ENCODE measurements at places on chromosomes 5 and 9.

- no peak overlapping the region for H3K4me3 ChIP-seq
- no peaks in the 10 kb centered on the region for H3K36me3 ChIP-seq
- peak overlapping the region; percentile 45 for H3K27ac ChIP-seq
Measured at GRCh38 chr9:136091582-136092352, 3.3 kb downstream of the NACC2 start.

DNA sequence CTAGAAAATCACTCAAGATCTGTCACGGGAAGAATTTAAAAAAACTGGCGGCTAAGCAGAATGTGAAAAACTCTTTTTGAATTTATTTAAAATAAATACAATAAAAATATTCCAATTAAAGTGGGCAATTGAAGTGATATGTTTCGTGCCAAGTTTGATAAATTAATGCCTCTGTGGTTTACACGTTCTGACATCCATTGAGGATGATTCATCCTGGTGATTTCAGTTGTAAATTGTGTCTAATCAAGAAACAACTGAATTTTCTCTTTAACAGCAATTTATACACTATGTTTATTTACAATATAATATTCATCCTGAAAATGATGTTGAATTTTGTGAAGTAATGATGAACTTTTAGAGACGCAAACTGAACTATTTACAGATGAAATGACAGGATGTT is 21.0 kb upstream of the OSMR start:
- no peaks in the 10 kb centered on the region for H3K36me3 ChIP-seq
- DNase-seq, result no peak
- H3K4me3 ChIP-seq, result no peak overlapping the region
- no peak overlapping the region for H3K27ac ChIP-seq
- H3K4me1 ChIP-seq, result no peaks in the 10 kb centered on the region

- H3K27ac ChIP-seq, result no peak overlapping the region
- no peaks in the 10 kb centered on the region for H3K27me3 ChIP-seq
- no peaks in the 10 kb centered on the region for H3K36me3 ChIP-seq
- H3K4me1 ChIP-seq, result peaks cover 5% of the 10 kb centered on the region
- no peak for DNase-seq
Measured at GRCh38 chr5:2674456-2674855, 77.0 kb downstream of the IRX2 start.

DNA sequence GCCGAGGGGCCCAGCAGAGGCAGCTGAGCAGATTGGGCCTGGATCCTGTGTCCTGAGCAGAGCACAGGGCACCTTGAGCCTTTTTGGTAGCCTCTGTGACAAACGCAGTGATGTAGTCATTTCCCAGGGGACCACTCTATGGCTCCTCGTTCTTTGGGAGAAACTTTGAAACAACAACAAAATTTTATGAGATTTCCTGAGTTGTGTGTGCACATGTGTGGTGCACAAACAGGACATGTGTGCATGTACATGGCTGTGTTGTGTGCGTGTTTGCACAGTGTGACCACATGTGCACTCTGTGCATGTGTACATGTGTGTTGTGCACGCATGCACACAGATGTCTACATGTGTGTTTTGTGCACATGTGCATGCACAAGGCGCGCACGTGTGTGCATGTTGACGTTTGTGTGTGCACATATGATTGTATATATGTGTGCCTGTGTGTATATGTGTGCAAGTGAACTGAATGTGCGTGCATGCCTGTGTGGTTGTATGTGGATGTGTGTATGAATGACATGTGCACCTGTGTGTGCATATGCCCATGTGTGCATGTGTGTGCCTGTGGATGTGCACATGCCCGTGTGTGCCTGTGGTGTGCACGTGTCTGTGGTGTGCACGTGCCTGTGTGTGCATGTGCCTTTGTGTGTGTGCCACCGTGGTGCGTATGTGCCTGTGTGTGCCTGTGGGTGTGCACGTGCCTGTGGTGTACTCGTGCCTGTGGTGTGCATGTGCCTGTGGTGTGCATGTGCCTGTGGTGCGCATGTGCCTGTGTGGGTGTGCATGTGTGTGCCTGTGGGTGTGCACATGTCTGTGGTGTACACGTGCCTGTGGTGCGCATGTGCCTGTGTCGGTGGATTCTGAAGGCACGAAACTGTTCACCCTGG is 221.6 kb downstream of the CACNA1B start:
- H3K27ac ChIP-seq, result no peak overlapping the region
- no peaks in the 10 kb centered on the region for H3K36me3 ChIP-seq
- DNase-seq, result no peak
- H3K4me1 ChIP-seq, result no peaks in the 10 kb centered on the region
- H3K27me3 ChIP-seq, result no peaks in the 10 kb centered on the region

- no peak overlapping the region for H3K4me3 ChIP-seq
- peaks cover 3% of the 10 kb centered on the region for H3K36me3 ChIP-seq
- no peaks in the 10 kb centered on the region for H3K27me3 ChIP-seq
- peak; percentile 48 for DNase-seq
Measured at GRCh38 chr9:27353474-27354229, 56.7 kb upstream of the EQTN start.

GRCh38 chr9:126809068-126809467 is 4.2 kb downstream of the ZBTB43 start:
- H3K27me3 ChIP-seq, result no peaks in the 10 kb centered on the region
- no peak overlapping the region for H3K27ac ChIP-seq
- peaks cover 12% of the 10 kb centered on the region for H3K36me3 ChIP-seq
- peaks cover 4% of the 10 kb centered on the region for H3K4me1 ChIP-seq
- no peak overlapping the region for H3K4me3 ChIP-seq

- no peaks in the 10 kb centered on the region for H3K36me3 ChIP-seq
- no peak overlapping the region for H3K27ac ChIP-seq
- H3K4me1 ChIP-seq, result no peaks in the 10 kb centered on the region
- no peak overlapping the region for H3K4me3 ChIP-seq
- H3K27me3 ChIP-seq, result no peaks in the 10 kb centered on the region
- no peak for DNase-seq
Measured at GRCh38 chr5:93794954-93795353, 53.6 kb upstream of the POU5F2 start.

GRCh38 chr9:117375956-117376355 is 38.9 kb downstream of the ASTN2 start:
- H3K4me1 ChIP-seq, result peaks cover 5% of the 10 kb centered on the region
- no peaks in the 10 kb centered on the region for H3K27me3 ChIP-seq
- no peak overlapping the region for H3K27ac ChIP-seq
- H3K4me3 ChIP-seq, result no peak overlapping the region

GRCh38 chr5:82365744-82366228 is 87.6 kb upstream of the RPS23 start:
- H3K4me1 ChIP-seq, result no peaks in the 10 kb centered on the region
- H3K4me3 ChIP-seq, result no peak overlapping the region
- H3K27me3 ChIP-seq, result no peaks in the 10 kb centered on the region
- no peaks in the 10 kb centered on the region for H3K36me3 ChIP-seq

- no peak for DNase-seq
- H3K4me3 ChIP-seq, result no peak overlapping the region
- H3K36me3 ChIP-seq, result no peaks in the 10 kb centered on the region
- peak overlapping the region; percentile 33 for H3K27ac ChIP-seq
- peaks cover 6% of the 10 kb centered on the region for H3K4me1 ChIP-seq
- no peaks in the 10 kb centered on the region for H3K27me3 ChIP-seq
Measured at GRCh38 chr9:69877852-69878514, 57.4 kb downstream of the CFAP95 start.

DNA sequence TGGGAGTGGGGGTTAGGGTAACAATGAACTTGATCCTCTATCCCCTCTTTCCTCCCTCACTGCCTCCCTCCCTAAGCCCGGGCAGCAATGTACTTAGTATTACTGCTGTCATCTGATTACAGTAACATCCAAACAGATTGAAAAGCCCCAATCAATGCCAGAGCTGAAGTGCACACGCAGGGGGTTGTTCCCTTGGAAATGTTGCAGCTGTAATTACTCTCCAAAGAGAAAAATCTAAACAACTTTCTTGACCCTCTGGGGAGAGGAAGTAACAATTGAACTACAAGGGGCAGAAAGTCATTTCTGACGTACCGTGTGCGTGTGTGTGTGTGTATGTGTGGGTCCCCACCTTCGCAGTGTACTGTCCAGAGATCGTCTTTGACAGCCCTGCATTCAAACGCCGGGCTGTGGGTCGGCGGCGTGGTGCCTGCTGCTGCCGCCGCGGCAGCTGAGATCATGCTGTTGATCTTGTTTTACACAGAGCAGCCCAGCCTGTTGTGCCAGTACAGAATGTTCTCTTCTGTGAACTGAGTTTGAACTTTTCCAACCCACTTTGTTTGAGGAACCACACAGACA is 66.0 kb upstream of the KLF9 start:
- DNase-seq, result no peak
- H3K4me3 ChIP-seq, result no peak overlapping the region
- no peaks in the 10 kb centered on the region for H3K27me3 ChIP-seq
- H3K4me1 ChIP-seq, result peaks cover 10% of the 10 kb centered on the region

DNA sequence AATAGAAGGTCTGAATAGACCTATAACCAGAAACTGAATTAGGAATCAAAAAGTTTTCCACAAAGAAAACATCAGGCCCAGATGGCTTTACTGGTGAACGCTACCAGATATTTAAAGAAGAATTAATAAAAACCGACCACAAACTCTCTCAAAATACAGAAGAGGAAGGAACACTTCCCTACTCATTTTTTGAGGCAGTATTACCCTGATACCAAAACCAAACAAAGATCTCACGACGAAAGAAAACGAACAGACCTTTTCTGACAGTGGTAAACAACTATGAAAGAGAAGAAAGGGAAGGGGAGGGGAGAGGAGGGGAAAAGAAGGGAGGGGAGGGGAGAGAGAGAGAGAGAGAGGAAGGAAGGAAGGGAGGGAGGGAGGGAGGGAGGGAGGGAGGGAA is 13.5 kb downstream of the B4GALT1 start:
- H3K4me1 ChIP-seq, result peaks cover 5% of the 10 kb centered on the region
- H3K27ac ChIP-seq, result no peak overlapping the region
- H3K36me3 ChIP-seq, result no peaks in the 10 kb centered on the region
- no peak overlapping the region for H3K4me3 ChIP-seq
- DNase-seq, result no peak

DNA sequence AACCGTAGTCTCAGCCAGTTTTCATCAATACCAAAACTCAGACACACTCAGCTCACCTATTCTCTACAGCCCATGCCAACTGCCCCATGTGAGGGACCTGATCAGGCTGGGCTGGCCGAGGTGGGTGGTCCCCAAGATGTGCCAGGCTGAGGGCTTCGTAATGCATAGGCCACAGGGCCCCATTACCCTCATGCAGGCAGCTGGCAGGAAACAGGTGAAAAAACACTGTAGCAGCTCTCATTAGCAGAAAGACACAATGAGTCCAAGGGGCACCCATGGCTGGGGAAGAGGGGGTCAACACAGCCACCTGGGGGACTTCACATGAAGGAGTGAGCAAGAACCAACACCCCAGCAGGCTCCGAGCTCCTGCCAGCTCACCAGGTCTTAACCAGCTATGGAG is 8.2 kb downstream of the IPPK start:
- peaks cover 6% of the 10 kb centered on the region for H3K4me1 ChIP-seq
- DNase-seq, result no peak
- no peaks in the 10 kb centered on the region for H3K36me3 ChIP-seq
- H3K27me3 ChIP-seq, result no peaks in the 10 kb centered on the region
- H3K4me3 ChIP-seq, result no peak overlapping the region
- no peak overlapping the region for H3K27ac ChIP-seq

- H3K27ac ChIP-seq, result no peak overlapping the region
- H3K4me3 ChIP-seq, result no peak overlapping the region
- H3K36me3 ChIP-seq, result 0 out of 2 replicates have a peak, but pooled peaks cover 2% of the 10 kb centered on the region
- no peak for DNase-seq
Measured at GRCh38 chr9:114394523-114395333, 6.9 kb upstream of the AKNA start.

- H3K36me3 ChIP-seq, result no peaks in the 10 kb centered on the region
- H3K4me1 ChIP-seq, result peaks cover 21% of the 10 kb centered on the region
- H3K27me3 ChIP-seq, result no peaks in the 10 kb centered on the region
- no peak overlapping the region for H3K4me3 ChIP-seq
- DNase-seq, result peak; percentile 45
Measured at GRCh38 chr5:674630-675011, 18.5 kb downstream of the TPPP start.

DNA sequence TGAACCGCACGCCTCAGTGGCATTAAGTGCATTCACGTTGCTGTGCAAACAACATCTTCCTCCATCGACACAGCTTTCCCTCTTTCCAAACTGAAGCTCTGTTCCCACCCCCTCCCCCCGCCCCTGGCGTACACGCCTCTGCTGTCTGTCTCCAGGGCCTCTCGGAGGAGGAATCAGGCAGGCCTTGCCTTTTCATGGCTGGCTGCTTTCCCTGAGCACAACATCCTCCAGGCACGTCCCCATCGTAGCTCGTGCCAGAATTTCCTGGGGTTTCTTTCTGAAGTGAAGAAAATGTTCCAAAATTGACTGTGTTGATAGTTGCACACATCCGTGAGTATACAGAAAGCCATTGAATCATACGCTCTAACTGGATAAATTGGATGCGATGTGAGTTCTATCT is 22.3 kb upstream of the TMEM250 start:
- H3K27me3 ChIP-seq, result no peaks in the 10 kb centered on the region
- no peak for DNase-seq
- H3K4me3 ChIP-seq, result no peak overlapping the region
- H3K27ac ChIP-seq, result no peak overlapping the region
- H3K4me1 ChIP-seq, result peaks cover 18% of the 10 kb centered on the region
- no peaks in the 10 kb centered on the region for H3K36me3 ChIP-seq

- H3K36me3 ChIP-seq, result no peaks in the 10 kb centered on the region
- no peaks in the 10 kb centered on the region for H3K4me1 ChIP-seq
- no peak overlapping the region for H3K27ac ChIP-seq
- no peak for DNase-seq
- no peak overlapping the region for H3K4me3 ChIP-seq
- H3K27me3 ChIP-seq, result no peaks in the 10 kb centered on the region
Measured at GRCh38 chr9:24561957-24562356, 16.3 kb upstream of the IZUMO3 start.

DNA sequence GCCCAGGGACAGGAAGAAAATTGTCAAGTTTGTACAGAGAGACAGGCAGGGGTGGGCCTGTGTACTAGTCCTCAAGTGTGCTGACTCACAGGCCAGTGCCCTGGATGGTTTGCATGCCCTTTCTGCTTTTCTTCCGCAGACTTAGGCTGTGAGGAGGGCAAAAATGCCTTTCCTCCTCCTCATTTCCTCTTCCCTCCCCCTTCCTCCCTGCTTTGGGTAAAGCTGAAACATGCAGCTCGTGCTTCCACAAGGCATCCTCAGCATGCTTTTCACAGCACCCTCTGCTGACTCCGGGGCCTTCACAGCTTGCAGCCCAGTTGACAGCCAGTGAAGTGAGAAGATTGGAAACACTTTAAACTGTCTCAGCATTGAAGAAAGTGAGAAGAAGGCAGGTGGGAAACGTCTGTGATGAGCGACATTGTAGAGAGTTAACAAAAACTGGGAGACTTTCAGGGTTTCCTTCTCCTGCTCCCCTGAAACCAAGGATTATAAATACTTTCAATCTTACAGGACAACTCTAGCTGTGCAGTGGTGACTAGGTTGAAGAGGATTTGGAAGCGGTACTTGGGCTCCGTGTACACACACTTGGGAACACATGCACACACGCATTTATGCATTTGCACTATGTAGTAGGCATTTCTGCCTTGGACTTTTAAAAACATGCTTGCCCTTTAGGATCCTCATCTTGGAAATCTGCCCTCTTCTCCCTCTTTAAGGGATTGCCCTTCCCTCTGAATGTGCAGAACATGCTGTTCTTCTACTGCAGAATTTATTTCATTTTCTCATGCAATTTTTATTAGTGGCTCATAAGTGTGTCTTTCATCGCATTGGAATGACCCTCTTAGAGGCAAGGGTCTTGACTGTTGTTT is 138.8 kb downstream of the GRIA1 start:
- H3K4me3 ChIP-seq, result no peak overlapping the region
- no peak overlapping the region for H3K27ac ChIP-seq
- peaks cover 7% of the 10 kb centered on the region for H3K4me1 ChIP-seq
- no peaks in the 10 kb centered on the region for H3K36me3 ChIP-seq
- no peaks in the 10 kb centered on the region for H3K27me3 ChIP-seq

- H3K4me3 ChIP-seq, result peak overlapping the region; percentile 85
- H3K27ac ChIP-seq, result no peak overlapping the region
- no peak for DNase-seq
- peaks cover 11% of the 10 kb centered on the region for H3K4me1 ChIP-seq
- peaks cover 13% of the 10 kb centered on the region for H3K27me3 ChIP-seq
Measured at GRCh38 chr9:96619124-96619465, 548 bp downstream of the CDC14B start.

Measured in H1 (cell line).